ENCODE measurements at places on chromosomes 12 and 14.
A peak's percentile ranks its signal among the peaks of the same experiment; 100 is the strongest.

DNA sequence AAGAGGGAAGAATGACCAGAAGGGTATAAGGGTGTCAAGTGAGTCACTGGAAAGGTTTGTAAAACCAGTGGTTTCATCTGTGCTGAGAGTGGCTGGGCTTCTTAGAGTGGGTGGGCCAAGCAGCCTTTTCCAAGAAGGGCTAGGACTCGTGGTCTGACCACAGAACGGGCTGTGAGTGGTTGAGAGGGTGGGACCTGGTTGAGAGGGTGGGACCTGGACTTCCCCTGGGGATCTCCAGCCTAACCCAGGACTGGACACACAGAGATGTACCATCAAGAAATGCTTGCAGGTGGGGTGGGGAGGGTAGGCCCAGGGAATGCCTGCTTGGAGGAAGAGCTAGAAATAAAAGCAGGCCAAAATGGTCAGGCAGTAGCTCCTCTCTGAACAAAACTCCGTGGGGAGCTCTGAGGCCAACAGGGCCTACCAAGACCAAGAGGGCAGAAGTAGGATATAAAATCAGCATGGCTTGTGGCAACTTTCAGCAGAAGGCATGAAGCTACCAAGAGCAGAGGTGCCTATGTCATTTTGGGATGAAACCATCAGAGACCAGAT is 140.5 kb downstream of the FOXN3 start:
- DNase-seq, result peak; percentile 12

DNA sequence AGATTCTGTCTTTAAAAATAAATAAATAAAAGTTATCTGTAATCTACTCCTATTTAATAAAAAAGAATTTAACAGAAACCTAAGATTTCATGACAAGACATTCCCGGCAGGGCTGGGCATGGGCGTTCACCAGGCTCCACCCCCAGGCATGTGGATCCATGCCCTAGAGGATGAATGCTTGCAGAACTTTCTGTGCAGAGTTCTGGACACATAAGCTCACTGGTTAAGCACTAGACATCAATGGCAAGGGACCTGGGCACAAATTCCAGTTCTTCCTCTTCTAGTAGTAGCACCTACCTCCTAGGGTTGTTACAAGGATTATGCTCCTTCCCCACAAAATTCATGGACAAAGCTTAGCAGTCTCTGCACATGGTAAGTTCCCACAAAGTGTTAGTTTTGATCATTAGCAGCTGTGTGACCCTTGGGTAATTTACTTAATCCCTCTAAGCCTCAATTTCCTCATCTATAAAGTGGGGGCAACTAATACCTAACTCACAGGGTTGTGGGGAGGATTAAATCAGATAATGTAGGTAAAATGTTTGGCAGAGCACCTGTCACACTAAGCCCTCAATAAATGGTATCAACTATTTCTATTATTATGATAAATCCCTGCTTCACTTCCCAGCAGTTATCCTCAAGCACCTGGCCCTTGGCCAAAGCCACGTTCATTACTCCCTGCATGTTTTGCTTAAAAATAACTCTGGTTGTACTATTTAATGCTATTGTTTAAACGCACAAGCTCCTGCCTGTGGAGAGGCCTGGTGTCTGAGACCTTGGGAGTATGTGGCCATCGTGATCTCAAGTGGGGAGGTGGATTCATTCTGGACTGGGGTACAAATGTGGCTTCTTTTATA is 9.8 kb downstream of the GALNT6 start:
- DNase-seq, result no peak

- no peak for DNase-seq
Observed at GRCh38 chr14:105063056-105063455, 2.2 kb downstream of the GPR132 start.

- no peak for DNase-seq
Observed at GRCh38 chr14:23356662-23357061, 4.0 kb upstream of the SLC22A17 start.

GRCh38 chr12:19482551-19483109 is 43.3 kb downstream of the AEBP2 start:
- no peak for DNase-seq

DNA sequence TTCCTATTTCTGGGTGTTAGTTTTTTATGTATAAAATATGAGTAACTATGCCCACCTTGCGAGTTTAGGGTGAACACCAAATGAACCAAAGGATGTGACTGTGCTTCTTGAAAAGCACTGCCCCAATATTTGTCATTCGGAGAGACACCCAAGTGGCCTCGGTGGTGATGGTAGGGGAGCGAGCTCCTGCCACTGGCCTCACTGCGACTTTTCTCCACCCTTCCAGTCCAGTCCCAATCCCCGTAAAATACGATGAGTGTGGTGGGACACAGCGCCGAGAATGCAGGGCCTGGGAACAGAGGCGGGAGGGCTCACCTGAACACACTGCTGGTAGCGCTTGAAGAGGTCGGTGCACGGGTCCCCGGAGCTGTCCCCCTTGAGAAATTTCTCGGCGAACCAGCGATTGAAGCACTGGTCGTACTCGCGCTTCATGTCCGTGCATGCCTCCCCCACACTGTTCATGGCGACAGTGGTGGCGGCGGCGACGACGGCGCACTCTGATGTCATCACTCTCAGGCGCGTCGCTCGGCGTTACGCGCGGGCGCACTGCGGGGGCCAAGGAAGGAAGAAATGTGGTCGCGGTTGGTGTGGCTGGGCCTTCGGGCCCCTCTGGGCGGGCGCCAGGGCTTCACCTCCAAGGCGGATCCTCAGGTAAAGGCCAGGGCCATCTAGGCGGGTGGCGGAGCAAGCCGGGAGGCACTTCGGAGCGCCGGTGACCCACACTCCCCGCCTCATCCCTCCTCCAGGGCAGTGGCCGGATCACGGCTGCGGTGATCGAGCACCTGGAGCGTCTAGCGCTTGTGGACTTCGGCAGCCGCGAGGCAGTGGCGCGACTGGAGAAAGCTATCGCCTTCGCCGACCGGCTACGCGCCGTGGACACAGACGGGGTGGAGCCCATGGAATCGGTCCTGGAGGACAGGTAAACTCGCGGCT is at the start of the genes GATC and TRIAP1:
Gene GATC (plus strand): TSS at position 534 of the 933 bp plus-strand sequence. CDS start 37 bp downstream, at position 571.
Gene TRIAP1 (minus strand): TSS at position 474 of the 933 bp plus-strand sequence. CDS start 12 bp downstream, at position 462.
- peak; percentile 89 for DNase-seq

GRCh38 chr12:69671597-69671996 is 27.5 kb downstream of the BEST3 start:
- no peak for DNase-seq

DNA sequence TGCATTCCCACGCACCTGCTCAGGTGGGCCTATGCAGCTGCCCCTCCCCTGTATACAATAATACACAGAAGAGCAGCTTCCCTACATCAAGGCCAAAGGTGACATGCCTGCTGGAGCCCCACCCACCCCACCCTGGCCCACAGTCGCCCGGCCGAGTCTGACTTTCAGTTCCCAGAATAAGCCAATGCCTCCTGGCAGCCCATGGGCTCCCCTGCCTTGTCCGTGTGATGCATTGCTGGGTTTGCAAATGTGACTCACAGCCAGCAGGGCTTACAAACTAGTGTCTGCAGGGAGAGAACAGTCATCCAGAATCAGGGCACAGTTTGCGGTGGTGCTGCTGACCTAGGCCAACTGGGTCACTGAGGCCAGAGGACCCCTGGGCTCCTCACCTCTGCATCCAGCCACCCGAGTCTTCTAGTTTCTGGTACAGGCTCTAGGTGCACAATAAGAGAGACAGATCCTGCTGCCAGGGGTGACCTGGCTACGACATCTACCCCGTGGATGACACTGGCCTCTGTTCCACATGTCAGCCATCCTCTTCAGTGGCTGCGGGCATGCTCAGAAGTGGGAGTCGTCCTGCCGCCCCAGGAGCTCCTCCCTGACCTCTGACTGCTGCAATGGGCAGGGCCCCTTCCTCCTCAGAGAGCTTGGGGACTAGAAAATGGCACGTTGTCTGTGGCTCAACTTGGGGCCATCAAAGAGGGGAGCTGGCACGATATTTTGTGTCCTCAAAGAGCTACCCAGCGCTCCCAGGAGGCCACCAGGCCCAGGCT is 84.5 kb downstream of the CHGA start:
- DNase-seq, result peak; percentile 76

DNA sequence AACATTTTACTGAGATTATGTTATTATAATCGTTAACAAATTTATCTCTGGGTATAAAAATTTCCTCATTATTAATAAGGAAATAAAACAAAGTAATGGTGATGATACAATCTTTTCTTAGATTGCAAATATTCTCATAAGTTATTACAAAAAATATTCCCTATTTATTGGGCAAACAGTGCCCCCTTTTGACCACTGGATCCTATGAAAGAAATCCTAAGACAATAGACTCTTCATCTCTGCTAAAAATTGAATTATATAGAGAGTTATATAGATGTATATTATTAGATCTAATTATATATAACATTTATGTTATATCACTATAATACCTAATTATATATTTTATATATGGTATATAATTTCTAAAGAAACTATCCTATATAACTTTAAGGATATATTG is 94.2 kb upstream of the FGD4 start:
- DNase-seq, result peak; percentile 54

- DNase-seq, result no peak
Observed at GRCh38 chr14:60161196-60162107, 3.7 kb downstream of the DHRS7 start.

GRCh38 chr14:65301862-65302539 is 110.5 kb upstream of the FUT8 start:
- DNase-seq, result no peak

DNA sequence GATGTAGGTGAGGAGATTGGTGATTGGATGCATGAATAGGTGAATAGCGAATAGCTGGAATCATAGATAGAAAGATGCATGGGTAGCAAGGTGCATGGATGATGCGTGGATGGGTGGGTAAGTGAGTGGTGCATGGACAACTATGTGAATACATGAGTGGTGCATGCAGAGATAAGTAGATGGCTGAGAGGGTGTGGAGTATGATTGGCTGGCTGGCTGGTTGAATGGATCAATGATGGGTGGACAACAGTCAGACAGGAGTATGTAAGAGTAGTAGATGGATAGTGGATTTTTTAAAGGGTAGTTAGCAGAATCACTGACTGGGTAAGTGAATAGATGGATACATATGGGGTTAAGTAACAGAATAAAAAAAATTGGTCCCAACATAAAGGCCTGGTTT is 33.9 kb downstream of the SERPINA3 start:
- no peak for DNase-seq

DNA sequence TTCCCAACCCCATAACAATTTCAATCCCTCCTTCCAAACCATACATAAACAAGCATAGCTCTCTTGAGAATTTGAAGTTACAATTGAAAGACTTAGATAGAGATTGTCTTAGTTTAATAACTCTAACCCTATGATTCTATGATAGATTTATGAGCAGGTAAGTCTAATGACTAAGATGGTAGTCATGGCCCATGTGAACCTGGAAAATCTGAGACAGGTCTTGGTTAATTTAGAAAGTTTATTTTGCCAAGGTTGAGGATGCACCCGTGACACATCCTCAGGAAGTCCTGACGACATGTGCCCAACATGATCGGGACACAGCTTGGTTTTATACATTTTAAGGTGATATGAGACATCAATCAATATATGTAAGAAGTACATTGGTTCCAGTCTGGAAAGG is 248.8 kb downstream of the KCNH5 start:
- no peak for DNase-seq

DNA sequence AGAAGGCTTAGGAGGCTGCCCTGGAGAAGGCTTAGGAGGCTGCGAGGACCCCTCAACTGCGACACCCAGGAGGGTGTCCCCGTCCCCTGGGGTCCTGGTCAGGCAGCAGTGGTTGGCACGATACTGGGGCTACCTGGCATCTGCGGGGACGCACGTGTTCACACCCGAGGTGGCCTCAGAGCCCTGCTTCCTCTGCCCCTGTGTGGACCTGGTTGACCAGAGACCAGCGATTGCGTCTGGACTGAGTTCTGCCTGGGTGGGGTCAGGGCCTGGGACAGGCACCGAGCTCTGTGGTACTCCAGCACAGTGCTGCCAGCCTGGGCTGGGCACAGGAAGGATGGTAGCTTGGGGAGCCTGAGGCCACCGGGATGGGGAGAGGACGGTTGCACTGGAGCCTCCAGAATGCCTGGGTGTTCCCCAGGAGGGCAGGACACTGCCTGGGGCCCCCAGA is 735 bp downstream of the ASPG start:
- DNase-seq, result no peak

GRCh38 chr14:77009014-77009413 is 19.5 kb downstream of the IRF2BPL start:
- DNase-seq, result no peak

DNA sequence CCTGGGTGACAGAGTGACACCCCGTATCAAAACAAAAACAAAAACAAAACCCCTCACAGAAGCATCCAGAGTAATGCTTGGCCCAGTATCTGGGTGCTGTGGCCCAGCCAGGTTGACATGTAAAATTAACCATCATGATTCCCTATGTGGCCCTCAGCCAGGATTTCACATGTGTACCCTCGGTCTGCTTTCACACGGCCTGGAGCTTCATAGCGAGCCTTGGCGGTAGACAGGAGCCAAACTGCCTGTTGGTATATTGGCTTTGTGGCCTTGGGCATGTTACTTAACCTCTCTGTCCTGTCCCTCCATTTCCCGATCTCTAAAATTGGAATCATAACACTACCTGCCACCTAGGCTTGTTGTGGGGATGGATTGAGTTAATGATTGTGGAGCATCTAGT is 65.5 kb downstream of the ADCK1 start:
- DNase-seq, result no peak

DNA sequence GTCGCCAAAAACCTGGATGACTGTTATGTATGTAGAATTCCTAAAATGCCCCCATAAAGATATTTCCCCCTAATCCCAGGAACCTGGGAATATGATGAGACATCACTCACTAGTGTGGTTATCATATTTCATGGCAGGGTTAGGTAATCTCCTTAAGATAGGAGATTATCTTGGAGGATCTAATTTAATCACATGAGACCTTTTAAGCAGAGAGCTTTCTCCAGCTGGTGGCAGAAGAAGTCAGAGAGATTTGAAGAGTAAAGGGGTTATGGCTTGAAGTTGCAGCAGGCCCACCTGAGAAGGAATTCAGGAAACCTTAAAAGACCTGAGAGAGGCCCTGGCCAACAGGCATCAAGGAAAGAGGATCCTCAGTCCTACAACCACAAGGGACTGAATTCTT is 53.6 kb downstream of the DYRK2 start:
- DNase-seq, result no peak

DNA sequence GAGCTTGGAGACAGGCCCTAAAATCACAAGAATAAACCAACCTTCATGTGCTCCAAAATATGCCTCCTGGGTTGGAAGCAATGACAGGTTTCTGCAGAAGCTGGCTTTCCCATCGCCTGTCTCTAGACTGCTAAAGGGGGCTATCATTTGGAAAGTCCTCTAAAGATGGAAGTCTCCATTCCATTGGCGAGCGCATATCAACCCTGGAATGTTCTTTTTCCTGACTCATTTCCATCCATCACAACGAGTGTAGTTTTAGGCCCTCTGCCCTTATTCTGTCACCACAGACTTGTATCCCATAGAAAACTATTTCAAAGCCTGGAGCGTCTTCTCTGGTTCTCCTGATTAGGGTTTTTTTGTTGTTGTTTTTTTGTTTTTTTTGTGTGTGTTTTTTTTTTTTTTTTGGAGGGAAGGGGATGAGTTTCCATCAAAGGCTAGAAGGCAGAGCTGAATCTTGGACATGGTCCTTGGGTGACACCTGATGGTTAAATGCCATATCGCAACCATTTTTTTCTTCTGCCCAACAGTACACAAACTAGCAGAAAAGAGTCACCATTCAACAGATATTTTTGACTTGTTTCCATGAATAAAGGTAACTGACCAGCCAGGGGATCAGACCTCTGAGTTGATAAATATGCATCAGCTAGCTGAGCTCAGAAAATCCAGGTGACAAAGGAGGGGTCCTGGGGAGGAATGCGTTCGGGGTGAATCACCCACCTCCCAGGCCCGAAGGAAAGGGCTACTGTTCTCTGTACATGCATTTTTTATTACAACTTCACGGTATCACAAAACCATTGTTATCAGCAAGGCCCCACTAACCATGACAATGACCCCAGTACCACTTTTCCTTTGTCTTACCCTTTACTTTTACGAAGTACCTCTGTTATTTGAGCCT is 40.5 kb downstream of the KCNA5 start:
- DNase-seq, result peak; percentile 73
